Skeletal muscle cell (primary cell): ENCODE measurements at places on chromosomes 6 and 20.

DNA sequence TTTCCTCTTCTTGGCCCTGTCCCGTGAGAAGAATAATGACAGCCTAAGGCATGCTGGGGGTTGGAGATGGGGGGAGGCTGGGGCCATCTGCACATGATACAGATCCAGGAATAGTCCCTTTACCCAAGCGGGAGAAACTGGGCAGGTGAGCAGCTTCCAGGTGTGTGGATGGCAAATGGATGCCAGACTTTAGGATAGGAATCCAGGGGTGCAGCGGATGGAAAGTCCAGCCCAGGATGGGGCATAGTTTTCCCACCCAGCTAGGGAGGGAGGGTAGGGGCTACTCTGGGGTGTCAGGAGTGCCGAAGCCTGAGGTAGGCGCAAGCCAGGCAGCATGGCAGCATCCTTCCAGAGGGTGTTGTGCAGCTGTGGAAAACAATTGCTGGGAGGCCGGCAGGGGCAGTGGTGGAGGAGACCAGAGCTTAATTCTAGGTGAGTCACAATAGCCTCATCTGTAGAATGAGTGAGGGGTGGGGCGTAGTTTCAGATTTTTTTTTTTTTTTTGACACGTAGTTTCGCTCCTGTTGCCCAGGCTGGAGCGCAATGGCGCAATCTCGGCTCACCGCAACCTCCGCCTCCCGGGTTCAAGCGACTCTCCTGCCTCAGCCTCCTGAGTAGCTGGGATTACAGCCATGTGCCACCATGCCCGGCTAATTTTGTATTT lies 15.4 kb upstream of the FAM110A start:
- no peak for DNase-seq

- no peak for DNase-seq
Observed at GRCh38 chr6:135869857-135870256, 18.4 kb downstream of the PDE7B start.

DNA sequence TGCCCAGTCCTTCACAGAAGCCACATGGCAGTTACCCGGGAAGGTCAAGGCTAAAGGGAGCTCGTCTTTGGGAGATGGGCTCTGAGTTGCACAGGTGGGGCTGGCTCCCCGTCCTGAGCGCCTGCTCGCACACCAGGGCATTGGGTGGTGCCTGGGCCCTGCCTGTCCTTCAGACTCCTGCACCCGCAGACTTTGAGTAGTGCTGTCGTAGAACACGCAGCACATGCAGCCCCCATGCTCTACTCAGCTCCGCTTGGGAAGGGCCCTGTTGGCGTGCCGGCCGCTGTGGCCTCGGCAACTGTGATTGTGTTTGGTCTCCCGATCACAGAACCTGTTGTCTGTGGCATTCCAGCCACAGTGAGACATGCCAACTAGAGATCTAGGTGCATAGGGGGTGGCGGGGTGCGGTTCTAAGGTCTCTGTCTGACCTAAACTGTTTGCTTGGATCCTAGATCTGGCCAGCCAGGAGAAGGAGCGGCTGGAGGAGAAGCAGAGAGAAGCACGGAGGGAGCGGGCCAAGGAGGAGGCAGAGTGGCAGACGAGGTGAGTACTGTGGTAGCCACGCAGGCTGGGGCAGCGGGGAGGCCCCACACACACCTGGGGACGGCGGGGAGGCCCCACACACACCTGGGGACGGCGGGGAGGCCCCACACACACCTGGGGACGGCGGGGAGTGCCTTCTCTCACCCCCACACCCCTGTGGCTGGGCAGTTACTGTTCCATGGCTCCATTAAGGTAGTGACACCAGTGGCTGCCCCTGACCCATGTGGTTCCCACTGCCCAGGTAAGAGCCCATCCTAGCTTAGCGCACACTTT lies 11.3 kb upstream of the ADRM1 start:
- DNase-seq: no peak

DNA sequence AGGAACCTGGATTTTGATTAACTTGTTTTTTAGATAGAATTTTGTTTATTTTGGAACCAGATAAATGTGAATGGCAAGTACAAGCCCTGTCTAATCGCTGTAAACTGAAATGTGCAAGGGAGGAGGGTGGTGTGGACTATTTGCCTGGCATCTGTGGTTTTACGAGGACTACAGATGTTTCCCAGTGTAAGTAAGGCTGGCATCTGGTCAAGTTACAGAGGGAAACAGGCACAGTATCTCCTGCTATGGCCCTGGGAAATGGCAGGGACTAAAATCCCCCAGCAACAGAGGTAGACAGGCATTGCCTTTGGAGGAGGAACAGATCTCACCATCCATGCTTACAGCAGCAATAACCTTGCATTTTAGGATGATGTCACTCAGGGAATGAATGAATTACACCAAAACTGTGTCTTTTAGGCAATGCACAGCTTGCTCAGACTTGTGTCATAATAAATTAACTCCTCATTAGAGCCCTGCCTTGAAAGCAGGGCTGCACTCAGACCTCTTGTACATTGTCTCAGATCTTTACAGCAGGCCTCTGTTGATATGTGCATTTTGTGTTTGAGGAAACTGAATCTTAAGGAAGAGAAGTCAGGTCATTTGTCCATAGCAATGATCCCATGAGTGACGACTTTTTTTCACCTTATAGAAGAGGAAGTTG lies 96.2 kb downstream of the TCP11 start:
- no peak for DNase-seq

GRCh38 chr6:149190224-149190831 lies 127.2 kb upstream of the TAB2 start:
- DNase-seq: no peak
